Activated CD8-positive, alpha-beta memory T cell treated with anti-CD3 and anti-CD28 coated beads for 48 hours (primary cell): ENCODE measurements at places on chromosomes 13 and 19.

DNA sequence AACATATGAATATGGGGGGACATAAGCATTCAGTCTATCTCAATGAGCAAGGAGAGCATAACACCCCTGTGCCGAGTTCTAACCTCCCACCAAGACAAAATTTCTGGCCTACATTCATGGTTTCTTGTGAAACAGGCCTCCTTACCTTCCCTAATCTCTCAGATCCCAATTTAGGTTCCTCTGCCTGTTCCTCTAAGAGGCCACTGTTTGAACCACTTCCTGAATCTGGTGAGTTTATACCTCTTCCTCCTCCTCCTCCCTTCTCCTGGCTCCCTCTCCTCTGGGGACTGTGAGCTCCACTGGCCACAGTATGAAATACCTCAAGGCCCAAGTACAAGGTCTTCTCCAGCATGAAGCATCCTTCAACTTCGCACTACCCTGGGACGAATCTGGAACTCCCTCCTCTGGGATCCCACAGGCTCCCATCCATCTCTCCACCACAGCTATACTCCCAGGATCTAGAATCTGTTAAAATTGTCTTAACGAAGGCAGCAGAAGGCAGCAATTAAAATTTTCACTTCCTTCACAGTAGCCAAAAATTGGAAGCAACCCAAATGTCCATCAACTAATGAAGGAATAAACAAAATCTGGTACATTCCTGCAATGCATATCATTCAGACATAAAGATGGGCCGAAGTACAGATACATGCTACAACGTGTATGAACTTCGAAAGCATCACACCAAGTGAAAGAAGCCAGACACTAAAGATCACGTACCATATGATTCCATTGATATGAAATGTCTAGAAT is 7.8 kb upstream of the SIGLECL1 start:
- no peak for DNase-seq

GRCh38 chr19:14406645-14407401 is 12.3 kb downstream of the DDX39A start:
- no peak for DNase-seq

- DNase-seq = no peak
Measured at GRCh38 chr19:45578861-45579260, 5.7 kb downstream of the OPA3 start.

GRCh38 chr13:97912139-97912535 is 41.3 kb upstream of the IPO5 start:
- DNase-seq = no peak
